Neural progenitor cell (in vitro differentiated cells): ENCODE measurements at places on chromosomes 1 and 21. TPM values are rescaled to one million over a fixed set of nuclear protein-coding genes. Genes with fewer than 3 reads are reported as not detected.

Gene KDF1
- total RNA-seq: 1.1 TPM in 1 of 2 replicates, not detected in the other

Gene IL12RB2
- 0.06 and 0.25 TPM in 2 replicates for total RNA-seq

Gene SPATA45
- 1.1 TPM in 1 of 2 replicates, not detected in the other for total RNA-seq

Gene VSIG8
- not detected in 2 replicates for total RNA-seq

Gene H6PD
- 6.0 and 15.2 TPM in 2 replicates for total RNA-seq

DNA sequence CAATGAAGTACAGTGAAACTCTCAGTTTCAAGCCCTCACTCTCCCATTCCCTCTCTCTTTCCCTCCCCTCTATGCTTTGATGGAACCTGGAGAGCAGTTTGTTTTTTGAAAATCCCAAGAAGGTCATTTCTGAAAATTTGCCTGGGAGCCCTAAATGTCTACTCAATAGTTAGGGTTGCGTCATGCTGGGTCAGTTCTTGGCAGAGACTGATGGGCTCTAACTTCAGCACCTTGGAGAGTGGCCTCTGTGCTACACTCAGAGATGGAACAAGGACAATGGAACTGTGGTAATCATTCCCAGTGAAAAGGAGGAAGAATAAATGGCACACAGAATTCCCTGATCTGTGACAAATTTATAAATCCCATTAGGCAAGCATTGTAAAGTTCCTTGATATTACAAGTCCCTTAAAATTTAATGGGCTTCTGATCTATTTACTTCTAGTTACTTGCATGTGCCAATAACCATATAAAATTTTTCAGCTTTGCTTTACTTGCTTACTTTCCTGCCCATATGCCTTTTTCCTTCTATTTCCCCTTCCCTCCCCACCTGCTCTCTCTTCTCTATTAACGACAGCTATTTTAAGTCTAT lies 182.9 kb upstream of the KCND3 start:
- DNase-seq: peak; percentile 90
- no peak overlapping the region for H3K4me3 ChIP-seq
- H3K36me3 ChIP-seq: no peaks in the 10 kb centered on the region
- peaks cover 14% of the 10 kb centered on the region for H3K27me3 ChIP-seq
- no peak overlapping the region for H3K27ac ChIP-seq
- no peaks in the 10 kb centered on the region for H3K4me1 ChIP-seq

DNA sequence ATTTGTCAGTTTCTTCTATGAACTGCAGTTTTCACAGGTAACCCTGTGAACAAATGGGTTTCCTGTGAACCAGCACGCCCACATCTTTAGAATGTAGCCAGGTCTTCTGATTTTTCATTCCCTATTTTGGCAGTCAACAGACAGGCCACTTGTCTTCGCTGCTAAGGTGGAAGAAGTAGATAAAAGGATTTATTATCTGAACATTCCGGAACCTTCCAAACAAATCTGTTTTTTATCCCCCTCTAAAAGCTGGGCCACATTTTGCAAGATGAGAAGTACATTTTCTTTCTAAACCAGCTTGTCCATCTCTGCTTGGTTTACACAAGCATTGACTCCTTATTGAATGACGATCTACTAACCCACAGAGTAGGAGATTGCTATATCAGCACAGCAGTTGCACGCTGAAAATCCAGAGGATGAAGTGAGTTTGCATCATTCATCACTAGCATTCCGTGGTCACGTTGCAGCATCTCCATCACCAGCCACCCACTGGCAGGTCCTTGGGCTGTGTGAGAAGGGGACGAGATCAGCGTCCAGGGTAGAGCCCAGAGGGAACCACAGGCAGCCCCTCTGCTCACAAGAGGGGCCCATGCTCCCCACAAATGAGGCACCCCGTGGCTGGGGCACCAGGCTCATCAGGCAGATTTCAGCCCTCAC lies 83.5 kb downstream of the TOMM20 start:
- H3K36me3 ChIP-seq: no peaks in the 10 kb centered on the region
- no peak overlapping the region for H3K27ac ChIP-seq

DNA sequence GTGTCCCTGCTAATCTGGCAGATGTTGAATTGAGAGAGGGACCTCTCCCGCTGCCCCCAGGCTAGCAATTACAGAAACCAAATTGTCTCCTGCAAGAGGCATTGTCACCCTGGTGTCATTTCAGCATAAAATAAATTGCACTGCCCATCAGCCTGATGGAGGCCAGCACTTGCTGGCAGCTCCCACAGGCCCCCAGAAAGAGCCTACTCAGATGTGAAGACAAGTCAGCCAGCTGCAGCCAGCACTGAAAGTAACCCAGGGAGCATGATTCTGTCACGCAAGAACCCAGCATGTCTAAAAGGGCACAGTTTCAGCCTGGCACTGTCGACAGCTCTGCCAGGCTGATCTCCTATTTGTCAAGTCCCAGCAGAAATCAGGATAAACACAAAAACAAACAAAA lies 110.3 kb upstream of the CTTNBP2NL start:
- peak; percentile 11 for DNase-seq
- no peaks in the 10 kb centered on the region for H3K4me1 ChIP-seq
- no peak overlapping the region for H3K27ac ChIP-seq
- H3K36me3 ChIP-seq: no peaks in the 10 kb centered on the region

GRCh38 chr1:82503822-82504221 lies 703.1 kb downstream of the ADGRL2 start:
- no peaks in the 10 kb centered on the region for H3K27me3 ChIP-seq
- H3K27ac ChIP-seq: no peak overlapping the region
- H3K4me3 ChIP-seq: no peak overlapping the region
- peaks cover 4% of the 10 kb centered on the region for H3K4me1 ChIP-seq
- no peaks in the 10 kb centered on the region for H3K36me3 ChIP-seq

DNA sequence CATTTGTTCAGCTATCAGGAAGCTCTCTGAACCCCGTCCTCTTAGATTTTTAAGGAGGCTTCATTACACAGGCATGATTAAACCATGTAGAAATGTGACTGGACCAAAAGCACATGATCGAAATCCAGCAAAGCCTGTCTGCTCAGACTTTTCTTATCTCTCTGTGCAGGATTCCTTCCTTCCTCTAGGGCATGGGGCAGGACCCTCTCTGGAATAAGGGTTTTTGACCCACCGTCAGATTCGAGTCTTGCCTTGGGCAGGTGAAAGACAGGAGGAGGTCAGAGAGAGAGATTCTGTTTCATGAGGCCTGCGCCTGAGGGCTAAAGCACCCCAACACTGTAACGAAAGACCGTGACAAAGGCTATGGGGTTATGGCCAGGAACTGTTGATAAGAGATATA lies 136.8 kb downstream of the RHOU start:
- no peak overlapping the region for H3K27ac ChIP-seq
- DNase-seq: no peak
- H3K27me3 ChIP-seq: no peaks in the 10 kb centered on the region
- no peaks in the 10 kb centered on the region for H3K36me3 ChIP-seq
- peaks cover 14% of the 10 kb centered on the region for H3K4me1 ChIP-seq

- no peak for DNase-seq
- no peak overlapping the region for H3K4me3 ChIP-seq
- no peaks in the 10 kb centered on the region for H3K36me3 ChIP-seq
Measured at GRCh38 chr1:62314454-62315350, 4.5 kb downstream of the KANK4 start.

DNA sequence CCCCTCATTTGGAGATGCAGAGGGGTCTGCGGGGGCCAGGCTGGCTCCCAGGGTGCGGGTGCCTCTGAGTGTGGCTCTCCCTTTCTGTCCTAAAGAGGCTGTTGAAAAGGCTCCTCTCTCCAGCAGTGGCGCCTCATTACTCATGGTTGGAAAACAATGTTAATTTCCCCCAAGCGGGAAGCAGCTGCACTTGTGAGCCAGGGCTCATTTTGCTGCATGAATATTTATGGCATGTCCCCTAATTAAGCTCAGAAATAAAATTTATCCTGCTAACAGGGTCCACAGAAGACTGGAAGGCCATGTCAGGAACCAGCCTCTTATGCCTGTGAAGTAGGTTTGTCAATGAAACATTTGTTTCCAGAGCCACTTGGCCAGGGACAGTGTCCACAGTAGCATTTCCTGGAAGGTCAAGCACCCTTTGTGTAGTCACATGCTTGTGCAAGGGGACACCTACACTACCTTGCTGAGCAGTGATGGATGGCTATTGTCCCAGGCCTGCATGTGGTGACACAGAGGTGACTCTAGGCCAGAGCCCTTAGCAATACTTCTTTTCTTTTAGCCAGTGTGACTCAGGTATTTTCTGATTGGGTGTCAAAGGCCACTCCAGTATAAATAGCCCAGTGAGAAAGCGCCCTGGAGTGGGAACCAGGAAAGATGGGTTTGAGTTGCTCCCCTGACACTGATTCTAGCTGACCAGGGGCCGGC lies 259.0 kb downstream of the FOXD2 start:
- DNase-seq: no peak
- peaks cover 40% of the 10 kb centered on the region for H3K4me1 ChIP-seq
- H3K27me3 ChIP-seq: no peaks in the 10 kb centered on the region
- H3K4me3 ChIP-seq: no peak overlapping the region
- peak overlapping the region; percentile 35 for H3K27ac ChIP-seq
- H3K36me3 ChIP-seq: no peaks in the 10 kb centered on the region

- no peak overlapping the region for H3K27ac ChIP-seq
- H3K4me1 ChIP-seq: peaks cover 8% of the 10 kb centered on the region
- no peaks in the 10 kb centered on the region for H3K36me3 ChIP-seq
- H3K4me3 ChIP-seq: no peak overlapping the region
Measured at GRCh38 chr1:238916828-238917227, 469.5 kb upstream of the CHRM3 start.

DNA sequence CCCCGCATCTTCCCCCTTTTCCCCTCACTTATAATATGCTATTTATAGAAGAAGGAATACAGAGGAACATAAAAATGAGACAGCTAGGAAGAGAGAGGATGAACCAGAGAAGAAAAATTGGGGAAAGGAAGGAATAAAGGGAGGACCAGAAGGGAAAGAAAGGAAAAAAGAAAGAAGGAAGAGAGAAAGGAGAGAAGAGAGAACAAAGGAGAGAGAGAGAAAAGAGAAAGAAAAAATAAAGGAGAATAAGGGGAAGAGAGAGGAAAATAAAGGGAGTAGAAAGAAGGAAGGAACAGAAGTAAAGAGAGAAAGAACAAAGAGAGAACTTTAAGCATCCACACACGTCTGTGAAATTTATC lies 11.2 kb upstream of the IGSF3 start:
- DNase-seq: no peak
- no peaks in the 10 kb centered on the region for H3K27me3 ChIP-seq
- H3K36me3 ChIP-seq: no peaks in the 10 kb centered on the region
- no peak overlapping the region for H3K4me3 ChIP-seq
- H3K27ac ChIP-seq: no peak overlapping the region
- peaks cover 7% of the 10 kb centered on the region for H3K4me1 ChIP-seq

DNA sequence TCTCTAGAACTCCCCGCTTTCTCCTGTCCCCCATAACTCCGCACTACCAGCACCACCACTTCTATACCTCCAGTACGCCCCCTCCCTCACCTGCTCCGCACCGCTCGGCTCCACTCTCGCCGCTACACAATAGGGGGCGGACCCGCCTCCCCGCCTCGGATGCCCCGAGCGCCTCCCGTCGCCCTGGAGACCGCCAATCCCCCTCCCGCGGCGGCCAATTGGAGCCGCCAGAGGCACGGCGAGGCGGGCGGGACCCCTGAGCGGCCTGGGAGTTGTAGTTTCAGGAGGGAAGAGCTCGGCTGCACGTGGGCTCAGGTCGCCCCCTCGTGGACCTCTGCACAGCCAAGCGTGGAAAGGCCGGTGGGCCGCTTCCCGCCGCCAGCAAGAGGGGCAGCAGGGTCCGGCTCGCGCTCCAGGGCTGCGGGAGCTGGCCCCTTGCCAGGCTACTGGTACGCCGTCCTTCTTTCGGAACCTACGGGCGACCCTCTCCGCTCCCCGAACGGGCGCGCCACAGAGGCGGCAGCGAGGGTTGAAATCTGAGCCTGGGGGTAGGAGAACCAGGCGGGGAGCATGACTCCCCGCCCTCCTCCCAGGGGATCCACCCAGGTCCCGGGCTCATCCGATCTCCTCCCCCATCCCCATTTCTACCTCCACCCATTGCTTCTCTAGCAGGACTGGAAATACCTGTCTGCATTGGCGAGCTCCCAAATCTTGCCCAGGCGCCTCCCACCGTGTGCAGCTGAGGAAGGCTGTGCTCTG lies at the start of gene IGSF9:
Gene IGSF9 (minus strand): TSS at position 131 of the 759 bp plus-strand sequence. CDS start 2,159 bp downstream, outside the sequence.
- no peaks in the 10 kb centered on the region for H3K36me3 ChIP-seq
- H3K4me1 ChIP-seq: peaks cover 48% of the 10 kb centered on the region
- peak within 1 kb of the TSS; percentile 80 for H3K4me3 ChIP-seq
- H3K27me3 ChIP-seq: no peaks in the 10 kb centered on the region
- no peak within 1 kb of the TSS for H3K27ac ChIP-seq
- peak; percentile 99 for DNase-seq

- no peak overlapping the region for H3K4me3 ChIP-seq
- no peaks in the 10 kb centered on the region for H3K27me3 ChIP-seq
- H3K4me1 ChIP-seq: no peaks in the 10 kb centered on the region
- H3K27ac ChIP-seq: no peak overlapping the region
- H3K36me3 ChIP-seq: no peaks in the 10 kb centered on the region
Measured at GRCh38 chr1:3552751-3553150, 58.6 kb downstream of the MEGF6 start.

DNA sequence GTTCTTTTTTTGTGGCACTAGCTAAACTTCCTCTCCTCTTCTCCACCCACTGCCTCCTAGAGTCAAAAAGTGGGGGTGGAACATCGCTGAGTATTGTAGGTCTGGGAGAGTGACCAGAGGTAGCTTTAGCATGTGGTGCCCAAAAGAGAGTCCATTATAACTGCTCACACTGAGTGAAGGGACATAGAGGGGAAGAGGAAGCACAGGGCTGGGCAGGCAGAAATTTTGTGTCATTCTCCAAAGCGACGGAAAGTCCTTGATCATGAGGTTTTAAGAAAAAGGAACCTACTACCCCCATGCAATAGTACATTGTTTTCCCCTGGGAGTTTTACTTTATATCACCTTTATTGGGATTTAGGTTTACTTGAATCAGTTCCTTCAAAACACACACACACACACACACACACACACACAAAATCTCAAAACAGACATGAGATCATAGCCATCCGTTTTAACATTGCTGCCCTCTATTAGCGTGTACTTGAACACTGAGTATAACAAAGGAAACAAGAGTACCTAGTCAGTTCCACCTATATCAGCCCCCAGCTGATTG lies 4.1 kb downstream of the CD84 start:
- no peaks in the 10 kb centered on the region for H3K36me3 ChIP-seq
- no peaks in the 10 kb centered on the region for H3K4me1 ChIP-seq
- no peak overlapping the region for H3K4me3 ChIP-seq
- no peaks in the 10 kb centered on the region for H3K27me3 ChIP-seq
- no peak for DNase-seq

DNA sequence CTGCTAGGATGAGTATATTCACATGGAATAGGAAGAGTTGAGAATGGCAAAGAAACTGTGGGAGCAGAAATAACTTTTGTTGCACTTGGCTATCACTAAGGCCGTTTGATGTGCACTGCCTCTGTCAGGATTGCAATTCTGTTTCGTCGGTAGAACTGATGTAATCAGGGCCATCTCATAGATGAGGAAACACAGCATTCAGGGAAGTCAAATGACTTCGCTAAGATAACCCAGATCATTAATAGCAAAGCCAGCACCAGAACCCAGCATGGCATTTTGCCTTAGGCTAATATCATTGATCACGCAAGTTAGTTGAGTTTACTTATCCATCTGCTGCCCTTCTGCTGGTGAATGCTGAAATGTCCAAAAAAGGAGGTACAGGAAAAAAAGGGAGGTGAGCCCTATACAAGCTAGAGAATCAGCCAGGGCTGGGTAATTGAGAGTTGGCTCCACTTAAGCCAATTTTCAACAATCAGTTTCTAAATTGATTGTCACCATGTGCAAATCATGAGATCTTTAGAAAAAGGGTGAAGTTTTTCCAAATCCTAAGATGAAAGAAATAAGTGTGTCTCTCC lies 7.6 kb downstream of the RASSF5 start:
- H3K4me3 ChIP-seq: no peak overlapping the region
- H3K36me3 ChIP-seq: no peaks in the 10 kb centered on the region
- no peak overlapping the region for H3K27ac ChIP-seq
